RKO (cell line): ENCODE measurements at places on chromosomes 7 and 10.

GRCh38 chr7:139916717-139917395 lies 87.8 kb downstream of the TBXAS1 start:
- no peak for DNase-seq

GRCh38 chr7:28536259-28536658 lies 123.9 kb downstream of the CREB5 start:
- peak; percentile 16 for DNase-seq

DNA sequence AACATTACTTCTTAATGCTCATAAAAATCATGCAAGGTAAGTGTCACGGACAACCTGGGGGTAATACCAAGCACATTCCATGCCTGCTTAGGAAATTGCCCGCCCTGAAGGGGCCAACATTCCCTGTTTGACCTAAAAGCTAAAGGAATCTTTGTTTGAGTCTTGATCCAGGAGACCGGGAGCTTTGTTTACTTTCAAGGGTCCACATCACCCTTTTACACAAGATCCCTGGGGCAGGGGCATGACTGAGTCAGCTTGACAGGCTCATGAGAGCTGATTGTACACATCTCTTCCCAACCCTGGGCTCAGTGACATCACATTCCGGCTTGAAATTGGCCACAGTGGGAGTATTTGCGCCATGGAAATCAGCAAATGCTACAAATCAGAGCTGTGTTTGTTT lies 248.1 kb upstream of the HABP2 start:
- no peak for DNase-seq

DNA sequence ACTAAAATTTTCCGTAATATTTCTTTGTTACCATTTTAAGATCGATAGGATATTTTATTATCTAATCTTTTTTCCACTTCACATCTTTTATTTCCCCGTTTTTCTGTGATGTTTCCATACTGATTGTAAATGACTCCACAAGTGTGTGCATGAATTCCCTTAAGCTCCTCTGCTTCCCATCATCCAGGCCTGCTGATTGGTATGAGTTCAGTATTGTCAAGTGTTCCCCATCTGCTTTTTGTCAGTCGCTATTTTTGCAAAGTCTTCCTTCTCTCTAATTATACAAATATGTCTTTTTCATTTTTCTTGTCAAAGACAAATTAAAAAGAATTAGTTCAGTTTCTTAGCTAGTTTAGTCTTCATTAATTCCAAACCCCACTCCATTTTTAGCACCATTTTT lies 184.7 kb downstream of the EXOC4 start:
- no peak for DNase-seq

GRCh38 chr10:19891429-19891828 lies 75.2 kb downstream of the PLXDC2 start:
- no peak for DNase-seq
